ENCODE measurements at places on chromosomes 11 and 22.

DNA sequence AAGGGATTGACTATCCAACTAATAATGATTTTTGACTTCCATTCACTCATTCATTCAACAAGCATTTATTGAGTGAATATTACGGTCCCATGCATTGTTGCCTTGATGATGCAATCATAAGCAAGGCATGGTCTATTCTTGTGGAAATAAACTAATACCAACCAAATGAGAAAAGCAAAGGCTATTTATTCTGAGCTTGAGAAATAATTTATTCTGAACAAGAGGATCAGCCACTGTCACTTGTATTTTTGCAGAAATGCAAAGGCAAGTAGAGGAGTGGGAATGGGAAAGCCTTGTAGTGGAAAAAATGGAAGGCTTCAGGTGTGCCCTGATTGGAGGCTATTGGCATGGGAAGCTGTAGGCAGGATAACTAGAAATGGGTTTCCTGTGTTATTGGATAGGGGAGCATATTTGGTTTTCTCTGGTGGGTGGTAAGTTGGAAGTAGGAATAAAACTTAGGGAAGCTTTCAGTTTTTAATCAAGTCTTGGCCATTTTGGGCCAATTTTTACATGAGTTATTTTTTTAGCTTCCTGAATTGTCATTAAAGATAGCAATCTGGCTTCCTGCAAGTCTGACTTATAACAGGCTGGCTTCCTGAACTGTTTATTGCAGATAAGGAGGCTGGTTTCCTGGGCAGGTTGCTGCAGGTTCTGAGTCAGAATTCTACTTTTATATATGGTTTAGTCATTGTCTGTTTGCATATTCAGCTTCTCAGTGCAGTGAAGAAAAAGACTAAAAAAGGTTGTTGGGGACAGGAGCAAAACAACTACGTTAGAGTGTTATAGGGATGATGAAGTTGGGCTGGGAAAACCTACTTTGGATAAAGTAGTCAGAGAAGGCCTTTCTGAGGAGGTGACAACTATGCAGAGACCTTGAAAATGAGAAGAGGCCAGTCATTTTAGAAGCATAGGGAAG, 106.7 kb downstream of the APIP start:
- no peak for DNase-seq

- DNase-seq = no peak
Measured at GRCh38 chr22:35337932-35338331, 38.2 kb downstream of the TOM1 start.

GRCh38 chr22:32590556-32590955, 115.9 kb downstream of the FBXO7 start:
- DNase-seq = no peak

DNA sequence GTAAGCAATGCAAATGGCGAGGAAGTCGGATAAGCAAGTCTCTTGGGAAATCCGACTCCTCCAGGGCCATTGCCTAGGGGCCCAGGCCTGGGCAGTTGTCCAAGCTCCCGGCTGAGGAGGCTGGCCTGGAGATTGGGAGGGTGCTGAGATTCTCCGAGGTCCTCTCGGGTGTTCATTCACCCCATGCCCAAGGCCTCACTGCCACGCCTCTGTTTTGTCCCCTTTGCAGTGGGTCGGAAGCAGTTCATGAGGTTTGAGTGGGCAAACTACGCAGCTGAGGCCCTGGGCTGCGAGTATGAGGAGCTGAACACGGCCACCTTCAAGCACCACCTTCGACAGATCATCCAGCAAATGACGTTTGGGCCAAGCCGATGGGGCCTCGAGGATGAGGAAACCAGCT, 81.3 kb downstream of the MYO18B start:
- DNase-seq = no peak

DNA sequence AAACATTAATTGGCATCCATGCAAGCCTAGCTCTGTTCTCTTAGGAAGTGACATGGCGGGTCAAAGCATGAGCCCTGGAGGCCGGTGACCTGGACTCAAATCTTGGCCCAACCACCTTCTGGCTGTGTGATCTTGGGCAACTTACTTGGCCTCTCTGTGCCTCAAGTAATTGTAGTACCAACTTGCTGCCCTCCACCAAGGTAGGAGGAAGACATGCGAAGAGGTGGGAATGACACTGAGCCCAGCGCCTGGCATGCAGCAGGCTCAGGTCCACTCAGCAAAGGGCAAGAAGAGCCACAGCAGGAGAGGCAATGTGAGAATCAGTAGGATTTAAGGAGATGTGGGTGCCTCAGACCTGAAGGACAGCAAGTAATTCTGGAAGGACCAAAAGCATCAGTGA, 59.6 kb upstream of the SLC22A12 start:
- no peak for DNase-seq

GRCh38 chr11:33103836-33104235, 57.4 kb downstream of the CSTF3 start:
- DNase-seq = no peak

DNA sequence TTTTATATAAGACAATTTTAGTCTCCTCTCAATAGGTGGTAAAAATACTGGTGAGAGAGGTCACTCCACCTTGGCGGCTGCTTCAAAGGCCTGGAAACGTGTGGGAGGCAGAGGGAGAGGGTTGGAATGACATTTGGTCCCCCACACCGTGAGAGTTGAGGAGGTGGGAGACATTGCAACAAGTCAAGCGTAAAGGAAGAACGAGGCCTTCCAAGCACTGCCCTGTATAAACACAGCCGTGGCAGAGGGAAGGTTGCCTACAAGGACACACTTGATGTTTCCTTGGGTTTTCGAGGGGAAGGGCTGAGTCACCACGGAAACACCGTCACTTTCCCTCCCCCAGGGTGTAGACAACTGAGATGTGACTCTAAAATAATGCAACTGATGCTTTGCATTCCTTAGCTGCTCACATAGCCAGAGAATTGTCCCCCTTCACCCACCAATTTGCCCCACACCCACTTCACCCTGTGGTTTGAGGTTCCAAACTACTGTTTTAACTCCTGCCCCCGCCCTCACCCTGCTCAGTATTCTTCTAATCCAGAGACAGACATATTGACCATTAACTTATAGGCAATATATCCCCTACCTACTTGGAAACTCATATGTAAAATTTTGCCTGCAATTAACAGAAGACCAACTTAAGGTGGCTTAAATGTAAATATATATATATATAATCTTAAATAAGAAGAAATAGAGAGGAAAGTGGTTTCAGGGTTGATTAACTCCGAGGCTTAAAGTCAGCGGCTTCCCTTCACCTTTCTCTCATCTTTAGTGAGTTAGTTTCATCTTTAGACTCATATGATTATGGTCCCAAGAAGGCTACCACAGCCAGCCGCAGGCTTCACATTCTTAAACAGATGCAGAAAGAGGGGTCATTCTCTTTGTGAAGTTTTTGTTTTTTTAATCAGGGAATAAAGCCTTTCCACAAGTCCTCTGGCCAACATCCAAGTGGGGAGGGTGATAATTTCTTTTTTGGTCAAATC, 54.1 kb upstream of the BDNF start:
- no peak for DNase-seq
